Smooth muscle cell of the brain vasculature (primary cell): ENCODE measurements at places on chromosomes 7 and 10.

- no peak for DNase-seq
Observed at GRCh38 chr7:67786021-67786420, 789.4 kb downstream of the TYW1 start.

DNA sequence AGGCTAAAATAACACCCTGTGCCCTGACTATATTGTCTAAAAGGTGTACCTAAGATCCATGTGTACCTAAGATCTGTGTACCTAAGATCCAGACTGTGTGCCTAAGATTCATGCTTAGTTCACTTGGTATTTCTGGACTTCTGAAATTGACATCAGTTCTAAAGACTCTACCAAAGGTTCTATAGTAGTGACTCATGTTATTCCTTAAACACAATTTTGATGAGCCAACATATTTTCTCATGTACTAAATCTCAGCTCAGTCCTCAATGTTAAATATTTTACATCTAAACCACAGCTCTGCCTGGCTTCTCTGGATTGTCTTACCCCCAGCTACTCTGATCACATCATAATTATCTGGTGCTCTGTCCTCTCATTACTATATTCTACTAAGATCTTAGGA lies 802.3 kb upstream of the SORCS1 start:
- no peak for DNase-seq

- DNase-seq = no peak
Observed at GRCh38 chr7:121323515-121324302, 5.1 kb upstream of the WNT16 start.

DNA sequence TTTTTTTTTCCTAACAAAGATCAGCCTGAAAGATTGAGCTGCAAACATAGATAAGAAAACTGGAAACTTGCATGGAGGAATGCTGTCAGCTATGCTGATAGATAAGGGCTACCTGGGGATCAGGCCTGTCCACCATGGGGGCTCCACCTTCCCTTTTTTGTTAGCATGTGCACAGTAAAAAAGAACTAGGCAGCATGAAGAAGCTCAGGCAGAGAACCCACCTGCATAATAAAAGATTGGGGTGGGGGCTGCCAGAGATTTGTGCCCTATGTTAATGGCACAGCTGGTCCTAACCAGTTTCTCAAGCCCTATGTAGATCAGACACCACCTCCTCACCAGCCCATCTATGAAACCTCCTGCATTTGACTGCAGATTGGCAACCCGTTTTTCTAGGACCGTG lies 45.4 kb upstream of the CACNB2 start:
- no peak for DNase-seq

DNA sequence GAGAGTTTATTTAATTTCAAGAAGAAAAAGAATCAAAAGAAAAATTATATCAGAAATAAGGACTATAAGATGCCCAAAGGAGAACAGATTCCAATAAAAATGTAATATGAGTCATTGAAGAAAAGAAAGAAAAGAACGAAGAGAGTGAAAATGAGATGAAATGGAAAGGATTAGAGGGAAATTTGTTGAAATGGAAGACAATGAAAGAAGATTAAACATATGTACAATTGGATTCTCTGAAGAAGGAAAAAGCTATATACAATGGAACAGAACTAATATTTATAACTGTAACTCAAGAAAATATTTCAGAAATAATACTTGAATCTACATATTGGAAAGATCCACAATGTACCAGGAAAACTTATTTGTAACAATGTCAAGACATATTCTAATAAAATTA lies 25.1 kb upstream of the UPP1 start:
- no peak for DNase-seq

DNA sequence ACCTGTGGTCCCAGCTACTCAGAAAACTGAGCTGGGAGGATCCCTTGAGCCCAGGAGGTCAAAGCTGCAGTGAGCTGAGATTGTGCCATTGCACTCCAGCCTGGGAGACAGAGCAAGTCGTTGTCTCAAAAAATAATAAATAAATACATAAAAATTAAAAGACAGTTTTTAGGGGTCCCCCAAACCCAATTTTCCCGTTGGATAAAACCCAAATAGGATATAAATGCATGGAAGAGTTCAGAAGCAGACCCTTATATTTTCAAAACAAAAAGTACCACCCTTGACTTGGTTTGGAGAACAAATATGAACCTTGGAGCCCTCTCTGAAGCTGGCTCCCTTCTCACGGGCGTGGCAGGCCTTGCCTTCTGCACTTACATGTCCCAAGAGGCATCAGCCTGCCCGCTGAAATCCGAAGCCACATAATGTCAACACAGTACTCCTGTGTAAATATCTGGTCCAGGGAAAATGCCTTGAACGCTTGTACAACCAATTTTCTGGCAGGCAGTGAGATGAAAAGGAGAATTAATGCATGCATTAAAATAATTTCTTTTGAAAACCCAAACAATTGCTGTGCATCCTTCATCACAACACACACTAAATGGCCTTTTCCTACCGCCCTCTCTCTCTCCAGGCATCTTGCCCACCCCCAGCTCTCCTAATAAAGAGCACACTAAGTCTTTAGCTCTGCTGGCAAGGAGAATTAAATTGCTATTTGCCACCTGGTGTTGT lies 46.4 kb upstream of the PARD3 start:
- peak; percentile 41 for DNase-seq

- no peak for DNase-seq
Observed at GRCh38 chr7:2639695-2640481, 8.1 kb downstream of the TTYH3 start.

DNA sequence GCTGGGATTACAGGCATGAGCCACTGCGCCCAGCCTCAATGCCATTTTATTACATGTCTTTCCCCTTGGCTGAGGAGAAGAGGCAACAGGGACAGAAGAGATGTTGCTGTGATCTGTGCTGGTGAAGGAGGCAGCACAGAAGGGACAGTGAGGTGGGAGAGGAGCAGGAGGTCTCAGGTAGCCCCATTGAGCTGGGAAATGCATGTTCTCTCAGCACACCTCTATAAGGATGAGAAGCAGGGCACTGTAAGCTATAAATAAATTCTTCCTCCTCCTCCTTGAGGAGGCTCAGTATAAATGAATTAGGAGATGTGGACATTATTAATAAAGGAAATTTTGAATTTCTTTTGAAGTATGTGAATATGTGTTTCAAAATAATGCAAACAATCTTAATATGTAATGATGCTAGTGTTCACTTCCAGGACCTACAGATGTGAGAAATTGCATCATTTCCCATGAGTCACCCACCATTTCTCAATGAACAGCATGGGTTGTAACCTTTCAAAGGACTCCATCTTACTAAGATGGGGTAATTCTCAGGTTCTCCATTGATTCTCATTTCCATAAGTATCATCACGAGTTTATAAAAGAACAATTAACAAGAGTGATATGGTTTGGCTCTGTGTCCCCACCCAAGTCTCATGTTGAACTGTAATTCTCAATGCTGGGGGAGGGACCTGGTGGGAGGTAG lies 88.9 kb upstream of the ODAD2 start:
- DNase-seq = no peak

DNA sequence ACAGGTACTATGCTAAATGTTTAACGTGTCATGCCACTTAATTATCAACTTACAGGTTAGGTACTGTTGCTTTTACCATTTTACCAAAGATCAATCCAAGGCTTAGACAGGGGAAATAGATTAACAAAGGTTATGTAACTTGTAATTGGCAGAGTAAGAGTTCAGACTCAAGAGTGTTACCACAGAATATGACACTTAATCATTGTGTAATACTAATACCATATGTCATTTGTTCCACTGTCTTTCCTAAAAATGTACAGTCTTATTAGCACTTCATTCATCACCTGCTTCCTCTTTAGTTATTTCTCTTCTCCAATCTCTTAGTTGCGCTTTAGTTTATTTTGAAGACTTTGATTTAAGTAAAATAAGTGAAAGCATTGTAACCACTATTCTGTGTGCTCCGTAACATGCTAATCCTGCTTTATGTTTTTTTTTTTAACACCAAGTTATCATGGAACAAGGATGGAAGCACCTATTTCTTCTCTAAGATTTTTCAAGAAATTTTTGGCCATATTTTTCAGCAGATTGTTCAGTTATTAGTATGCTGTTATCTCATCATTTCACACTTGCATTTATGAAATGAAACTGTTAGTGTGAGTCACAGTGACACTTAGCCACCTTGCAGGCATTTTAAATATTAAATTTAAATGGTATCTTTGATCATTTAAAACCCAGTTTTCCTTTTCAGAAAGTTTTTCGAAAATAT lies 197.3 kb downstream of the PHF14 start:
- no peak for DNase-seq

GRCh38 chr10:5291501-5292195 lies 73.1 kb upstream of the UCN3 start:
- no peak for DNase-seq

DNA sequence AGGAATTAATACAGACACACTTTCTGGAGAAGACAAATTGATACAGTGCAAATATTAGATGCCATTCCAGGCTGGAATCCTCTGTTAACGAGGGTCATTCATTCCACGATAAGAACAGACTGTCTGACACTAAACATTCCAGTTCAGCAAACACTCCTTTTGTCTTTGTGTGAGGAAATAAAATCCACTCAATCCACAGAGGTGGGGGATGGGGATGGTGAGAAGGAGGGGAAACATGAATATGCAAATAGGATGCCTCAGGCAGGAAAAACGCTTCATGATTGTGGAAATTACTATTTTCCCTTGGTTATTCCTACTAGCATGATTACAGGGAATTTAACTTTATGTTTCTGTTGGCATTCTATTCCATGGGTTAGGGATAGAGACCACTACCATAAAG lies 196.9 kb upstream of the CDCA7L start:
- no peak for DNase-seq

GRCh38 chr7:1425292-1426136 lies 33.8 kb downstream of the MICALL2 start:
- DNase-seq = no peak

GRCh38 chr7:27398851-27399250 lies 156.2 kb downstream of the EVX1 start:
- no peak for DNase-seq

DNA sequence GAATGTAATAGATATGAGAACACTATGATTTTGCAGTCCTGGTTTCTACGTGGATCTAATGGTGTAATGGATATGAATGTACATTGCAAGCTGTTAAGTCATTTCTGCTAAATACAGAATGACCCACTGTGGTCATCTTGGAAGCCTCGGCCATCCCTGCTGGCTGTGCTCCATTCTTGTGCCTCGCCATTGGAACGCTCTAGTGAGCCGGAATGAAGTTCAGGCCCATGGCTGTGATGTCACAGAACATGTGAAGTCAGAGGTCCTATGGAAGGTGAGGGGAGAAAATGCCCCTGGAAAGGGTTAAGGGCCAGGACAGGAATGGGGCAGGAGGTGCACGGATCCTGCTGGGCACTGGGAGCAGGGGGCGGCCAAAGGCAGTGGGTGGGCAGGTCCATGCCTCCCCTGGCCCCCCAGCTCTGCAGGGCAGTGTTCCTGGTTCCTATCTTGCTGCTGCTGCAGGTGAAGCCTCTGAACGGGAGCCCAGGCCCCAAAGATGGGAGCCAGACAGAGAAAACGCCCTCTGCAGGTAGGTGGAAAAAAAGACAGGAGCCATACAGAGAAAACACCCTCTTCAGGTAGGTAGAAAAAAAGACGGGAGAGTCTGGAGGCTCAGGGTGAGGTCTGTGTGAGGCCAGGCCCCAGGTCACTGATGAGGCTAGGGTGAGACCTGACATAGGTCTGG lies at the start of gene LLCFC1:
LLCFC1 (plus strand) TSS at position 259 of the 685 bp plus-strand sequence; CDS start at position 397, 138 bp downstream.
- no peak for DNase-seq

DNA sequence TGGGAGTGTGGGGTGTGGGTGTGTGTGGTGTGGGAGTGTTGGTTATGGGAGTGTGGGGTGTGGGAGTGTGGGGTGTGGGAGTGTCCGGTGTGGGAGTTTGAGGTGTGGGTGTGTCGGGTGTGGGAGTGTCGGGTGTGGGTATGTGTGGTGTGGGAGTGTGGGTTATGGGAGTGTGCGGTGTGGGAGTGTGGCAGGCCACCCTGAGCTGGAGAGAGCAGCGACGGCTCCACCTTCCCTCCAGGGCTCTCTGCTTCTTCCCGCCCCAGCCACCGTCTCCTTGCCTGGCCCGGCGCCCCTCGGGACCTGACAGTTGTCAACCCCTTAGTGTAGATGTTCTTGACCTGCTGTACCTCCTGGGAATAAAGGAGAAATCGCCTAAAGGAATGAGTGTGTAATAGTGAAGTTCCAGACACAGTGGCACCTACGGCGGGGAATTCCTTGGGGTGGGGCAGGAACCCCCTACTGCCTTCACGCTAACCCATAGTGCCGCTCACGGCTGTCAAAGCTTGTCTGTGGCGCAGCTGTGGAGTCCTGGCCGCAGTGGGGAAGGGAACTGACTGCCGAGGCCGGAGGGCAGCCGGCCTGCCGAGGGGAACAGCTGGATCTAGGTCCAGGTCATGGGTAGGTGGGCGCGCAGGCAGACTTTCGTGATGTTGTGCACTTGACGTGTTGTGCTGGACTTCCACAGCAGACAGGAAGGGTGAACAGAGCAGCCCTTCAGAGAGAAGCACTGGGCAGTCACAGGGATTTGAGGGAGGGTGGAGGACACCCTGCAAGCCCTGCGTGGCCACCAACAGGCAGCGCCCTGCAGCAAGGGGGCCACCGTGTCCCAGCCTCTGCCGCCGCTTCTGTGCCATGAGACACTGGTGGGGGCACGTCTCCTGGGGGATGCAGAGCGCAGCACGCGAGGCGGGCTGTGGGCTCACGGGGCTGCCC lies 49.0 kb upstream of the EN2 start:
- DNase-seq = no peak

DNA sequence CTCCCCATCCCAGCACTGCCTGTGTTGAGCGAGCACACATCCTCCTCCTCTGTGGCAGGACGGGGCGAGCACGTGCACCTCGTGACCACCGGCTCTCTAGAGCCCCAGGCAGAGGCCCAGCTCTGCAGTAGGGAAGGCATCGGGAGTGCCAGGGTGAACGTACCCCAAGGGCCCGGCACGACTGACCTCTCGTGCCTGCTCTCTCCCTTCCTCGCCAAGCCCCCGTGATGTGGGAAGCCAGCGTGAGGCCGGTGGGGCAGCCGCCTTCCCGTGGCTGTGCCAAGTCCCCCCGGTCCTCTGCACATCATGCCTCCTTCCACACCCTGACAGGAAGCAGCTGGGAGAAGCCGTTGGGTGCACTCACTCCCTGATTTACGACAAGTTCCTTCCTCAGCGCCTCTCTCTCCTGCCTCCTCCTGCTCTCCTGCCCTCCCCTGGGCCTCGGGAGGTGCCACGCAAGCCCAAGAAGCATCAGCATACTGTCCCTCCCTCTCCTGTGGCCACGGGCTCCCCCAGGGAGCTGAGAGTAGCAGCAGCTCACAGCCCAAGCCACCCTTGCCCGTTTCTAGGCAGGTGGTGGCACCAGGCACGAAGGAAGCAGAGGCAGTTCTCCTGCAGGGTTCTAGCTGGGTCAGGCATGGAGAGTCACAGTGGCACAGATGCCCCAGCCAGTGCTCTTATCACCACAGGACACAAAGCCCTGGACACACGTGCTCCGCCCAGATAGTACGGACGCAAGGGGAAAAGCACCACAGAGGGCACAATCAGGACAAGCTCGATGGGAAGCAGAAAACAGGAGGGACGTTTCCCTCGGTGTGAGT lies 47.0 kb downstream of the AMZ1 start:
- no peak for DNase-seq

GRCh38 chr7:114645451-114645850 lies 230.8 kb downstream of the FOXP2 start:
- DNase-seq = no peak
